ENCODE measurements at places on chromosomes 5 and 9. TPM values are rescaled to one million over a fixed set of nuclear protein-coding genes. Genes with fewer than 3 reads are reported as not detected.

- H3K27me3 ChIP-seq, result no peaks in the 10 kb centered on the region
- H3K4me3 ChIP-seq, result no peak overlapping the region
- H3K27ac ChIP-seq, result no peak overlapping the region
- no peaks in the 10 kb centered on the region for H3K4me1 ChIP-seq
These were observed 40.9 kb downstream of the VLDLR start for GRCh38 chr9:2662496-2662895.

GRCh38 chr9:107387409-107387808 lies 102.2 kb downstream of the KLF4 start:
- DNase-seq, result no peak
- H3K4me1 ChIP-seq, result peaks cover 22% of the 10 kb centered on the region
- H3K27me3 ChIP-seq, result no peaks in the 10 kb centered on the region
- no peak overlapping the region for H3K4me3 ChIP-seq

GRCh38 chr9:5288591-5288990 lies 15.9 kb downstream of the RLN2 start:
- H3K4me3 ChIP-seq, result no peak overlapping the region
- H3K36me3 ChIP-seq, result no peaks in the 10 kb centered on the region
- H3K27me3 ChIP-seq, result no peaks in the 10 kb centered on the region
- no peak for DNase-seq
- H3K4me1 ChIP-seq, result peaks cover 11% of the 10 kb centered on the region
- H3K27ac ChIP-seq, result no peak overlapping the region

DNA sequence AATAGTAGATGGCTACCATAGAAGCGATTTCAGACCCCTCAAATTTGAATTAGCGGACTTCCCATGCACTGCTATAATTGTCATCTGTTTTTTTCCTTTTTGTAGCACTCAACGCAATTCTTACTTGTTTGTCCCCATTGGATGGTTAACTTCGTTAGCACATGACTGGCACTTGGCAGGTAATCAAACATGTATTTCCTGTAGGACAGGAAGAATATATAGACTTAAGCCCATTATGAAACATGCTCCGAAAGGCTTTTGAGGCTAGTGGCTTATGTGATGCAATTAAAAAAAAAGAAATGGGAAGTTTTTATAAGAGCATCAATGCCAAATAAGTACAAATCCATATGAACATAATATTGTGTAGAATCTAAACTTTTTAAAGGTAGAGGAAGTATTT lies 301.2 kb downstream of the PSAT1 start:
- H3K4me3 ChIP-seq, result no peak overlapping the region
- no peak overlapping the region for H3K27ac ChIP-seq
- no peaks in the 10 kb centered on the region for H3K27me3 ChIP-seq
- no peaks in the 10 kb centered on the region for H3K36me3 ChIP-seq

DNA sequence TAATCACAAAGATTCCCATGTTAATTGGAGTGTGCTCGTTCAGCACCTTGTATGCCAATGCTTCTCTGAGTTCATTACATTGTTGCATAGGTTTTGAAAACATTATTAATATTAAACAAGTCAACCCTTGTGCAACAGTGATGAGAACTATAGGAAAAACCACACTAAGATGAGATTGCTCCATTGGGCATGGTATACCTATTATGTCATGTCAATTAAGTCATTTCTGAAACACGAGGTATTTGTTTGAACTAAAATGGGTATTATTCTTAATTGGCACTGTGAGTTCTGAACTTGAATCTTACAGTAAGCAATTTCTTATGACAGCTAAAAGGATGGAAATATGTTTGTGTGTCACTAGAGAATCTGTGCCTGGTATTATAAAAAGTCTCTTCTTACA lies 447.7 kb downstream of the EFNA5 start:
- no peak overlapping the region for H3K27ac ChIP-seq
- no peak for DNase-seq
- no peaks in the 10 kb centered on the region for H3K27me3 ChIP-seq

Gene PDZD2
- total RNA-seq, result 0.16 TPM

Gene FYB1
- 1.3 TPM for total RNA-seq

DNA sequence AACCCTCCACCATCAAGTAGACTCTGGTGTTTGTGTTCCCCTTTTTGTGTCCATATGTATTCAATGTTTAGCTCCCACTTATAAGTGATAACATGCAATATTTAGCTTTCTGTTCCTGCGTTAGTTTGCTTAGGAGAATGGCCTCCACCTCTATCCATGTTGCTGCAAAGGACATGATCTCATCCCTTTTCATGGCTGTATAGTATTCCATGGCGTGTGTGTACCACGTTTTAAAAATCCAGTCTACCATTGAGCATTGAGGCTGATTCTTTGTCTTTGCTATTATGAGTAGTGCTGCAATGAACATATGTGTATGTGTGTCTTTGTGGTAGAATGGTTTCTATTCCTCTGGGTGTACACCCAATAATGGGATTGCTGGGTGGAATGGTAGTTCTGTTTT lies 140.1 kb downstream of the BASP1 start:
- no peaks in the 10 kb centered on the region for H3K27me3 ChIP-seq
- H3K27ac ChIP-seq, result no peak overlapping the region
- H3K4me1 ChIP-seq, result peaks cover 11% of the 10 kb centered on the region

Gene FUT7
- total RNA-seq, result not detected

- no peak for DNase-seq
- no peak overlapping the region for H3K4me3 ChIP-seq
- H3K27ac ChIP-seq, result peak overlapping the region; percentile 5
- no peaks in the 10 kb centered on the region for H3K4me1 ChIP-seq
- H3K27me3 ChIP-seq, result no peaks in the 10 kb centered on the region
- H3K36me3 ChIP-seq, result peaks cover 17% of the 10 kb centered on the region
These were observed 3.9 kb downstream of the STC2 start for GRCh38 chr5:173324115-173325001.
